ENCODE measurements at places on chromosomes 4 and X. TPM values are rescaled to one million over a fixed set of nuclear protein-coding genes. Genes with fewer than 3 reads are reported as not detected.

Gene SLC38A5
- total RNA-seq: 20.9 TPM

Gene MAGEA9B
- total RNA-seq: not detected

Gene TEX13B
- not detected for total RNA-seq

Gene DMRTC1B
- total RNA-seq: 0.44 TPM

Gene RGN
- total RNA-seq: 7.3 TPM

Gene ARHGAP24
- total RNA-seq: 92.2 TPM

Gene PGAM4
- not detected for total RNA-seq

Gene HSPA4L
- total RNA-seq: 3.1 TPM

Gene CSAG1
- not detected for total RNA-seq

Gene CYTL1
- 3.1 TPM for total RNA-seq

Gene DRD5
- not detected for total RNA-seq

- H3K27ac ChIP-seq: no peak overlapping the region
- H3K36me3 ChIP-seq: no peaks in the 10 kb centered on the region
- no peaks in the 10 kb centered on the region for H3K27me3 ChIP-seq
- no peaks in the 10 kb centered on the region for H3K4me1 ChIP-seq
These were observed 200.2 kb downstream of the HS3ST1 start for GRCh38 chr4:11228530-11228929.

DNA sequence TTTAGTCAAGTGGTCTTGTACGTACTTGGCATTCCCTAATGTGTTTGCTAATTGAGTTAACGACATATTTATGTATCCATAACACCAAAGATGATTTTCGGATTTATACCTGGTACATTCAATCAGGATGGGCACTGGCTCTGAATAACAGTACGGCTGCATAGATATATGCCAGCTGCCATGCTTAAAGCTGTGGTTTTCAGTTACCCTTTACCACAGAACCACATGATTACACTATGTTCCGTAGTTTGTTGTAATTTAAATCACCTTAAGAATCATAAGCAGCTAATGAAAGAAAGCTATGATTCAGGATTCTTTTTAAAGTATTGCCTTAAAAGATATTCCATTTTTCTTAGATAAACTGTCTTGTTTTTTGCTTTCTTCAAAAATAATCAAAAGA, 53.6 kb downstream of the FIP1L1 start:
- H3K4me3 ChIP-seq: no peak overlapping the region
- no peak for DNase-seq
- no peaks in the 10 kb centered on the region for H3K4me1 ChIP-seq
- no peak overlapping the region for H3K27ac ChIP-seq

DNA sequence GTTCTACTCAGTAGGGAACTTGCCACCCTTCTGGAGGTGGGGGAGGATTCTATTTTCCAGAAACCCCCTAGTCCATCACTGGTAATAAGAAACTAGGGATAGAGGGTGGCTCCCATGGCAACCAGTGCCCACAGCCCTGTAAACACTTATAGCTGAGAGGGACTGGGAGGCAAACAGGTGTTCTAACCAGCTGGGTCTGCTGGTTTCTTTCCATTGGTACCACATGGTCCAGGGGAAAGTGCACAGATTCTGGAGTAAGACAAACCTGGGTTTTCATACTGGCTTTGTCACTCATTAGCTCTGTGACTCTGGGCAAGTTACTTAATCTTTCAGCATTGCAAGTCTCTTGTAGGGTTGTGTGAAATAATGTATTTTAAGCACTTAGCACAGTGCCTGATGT, 26.9 kb downstream of the IGSF1 start:
- H3K27ac ChIP-seq: no peak overlapping the region
- no peaks in the 10 kb centered on the region for H3K27me3 ChIP-seq
- no peak for DNase-seq
- H3K4me3 ChIP-seq: no peak overlapping the region
- no peaks in the 10 kb centered on the region for H3K36me3 ChIP-seq

DNA sequence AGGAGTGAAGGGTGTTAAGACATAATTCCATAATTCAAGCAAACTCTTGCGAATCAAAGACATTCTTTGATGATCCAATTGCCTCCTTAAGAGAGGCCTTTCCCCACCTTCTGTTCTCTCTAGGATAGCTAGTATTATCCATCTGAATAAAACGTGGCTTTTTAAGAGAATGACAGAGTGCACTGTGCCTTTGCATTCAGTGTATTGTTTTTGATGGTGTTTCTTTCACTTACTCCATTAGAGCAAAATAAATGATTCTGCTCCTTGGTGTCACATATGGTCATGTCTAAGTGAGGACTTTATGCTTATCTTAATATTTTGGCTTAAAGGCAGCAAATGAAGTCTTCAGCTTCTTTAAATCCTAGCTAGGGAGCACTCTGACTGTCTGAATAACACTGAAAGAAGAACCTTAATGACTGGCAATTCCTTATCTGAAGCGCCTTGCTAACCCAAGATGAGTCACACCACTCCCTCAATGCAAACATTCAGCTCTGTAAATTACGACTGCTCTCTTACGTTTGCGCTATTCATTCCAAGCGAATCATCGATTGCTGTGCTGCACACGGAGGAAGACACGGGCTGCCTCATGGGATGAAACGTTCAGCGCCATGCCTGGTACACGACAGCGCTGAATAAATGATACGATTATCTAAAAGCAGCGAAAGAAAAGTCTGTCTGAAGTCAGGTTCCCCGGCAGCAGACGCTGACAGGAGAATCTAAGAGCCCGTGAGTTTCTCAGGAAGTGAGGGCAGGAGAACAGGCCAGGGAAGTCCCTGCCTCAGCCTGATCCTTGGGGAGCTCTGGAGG, 35.1 kb upstream of the GEMIN8 start:
- H3K4me1 ChIP-seq: no peaks in the 10 kb centered on the region
- H3K27me3 ChIP-seq: no peaks in the 10 kb centered on the region
- H3K27ac ChIP-seq: no peak overlapping the region
- DNase-seq: no peak
- no peak overlapping the region for H3K4me3 ChIP-seq

DNA sequence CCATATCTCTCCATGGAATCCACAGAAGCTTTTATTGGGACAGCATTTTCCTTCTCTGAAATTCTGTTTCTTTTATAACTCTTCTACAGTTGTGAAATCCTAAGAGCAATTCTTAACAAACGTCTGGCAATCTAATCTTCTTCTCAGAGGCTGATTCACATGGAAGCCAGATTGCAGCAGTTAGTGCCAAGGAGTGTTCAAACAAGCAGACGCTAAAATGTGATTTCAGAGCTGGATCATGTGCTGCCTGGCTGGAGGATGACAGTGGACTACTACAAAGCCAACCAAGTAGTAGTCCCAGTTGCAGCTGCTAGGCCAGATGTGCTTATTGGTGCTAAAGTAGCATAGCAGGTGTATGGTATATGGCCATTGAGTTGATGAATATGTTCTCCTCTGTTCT, 27.7 kb upstream of the GLRB start:
- H3K4me3 ChIP-seq: no peak overlapping the region
- H3K36me3 ChIP-seq: no peaks in the 10 kb centered on the region
- DNase-seq: no peak
- no peak overlapping the region for H3K27ac ChIP-seq
- H3K4me1 ChIP-seq: no peaks in the 10 kb centered on the region
- no peaks in the 10 kb centered on the region for H3K27me3 ChIP-seq

DNA sequence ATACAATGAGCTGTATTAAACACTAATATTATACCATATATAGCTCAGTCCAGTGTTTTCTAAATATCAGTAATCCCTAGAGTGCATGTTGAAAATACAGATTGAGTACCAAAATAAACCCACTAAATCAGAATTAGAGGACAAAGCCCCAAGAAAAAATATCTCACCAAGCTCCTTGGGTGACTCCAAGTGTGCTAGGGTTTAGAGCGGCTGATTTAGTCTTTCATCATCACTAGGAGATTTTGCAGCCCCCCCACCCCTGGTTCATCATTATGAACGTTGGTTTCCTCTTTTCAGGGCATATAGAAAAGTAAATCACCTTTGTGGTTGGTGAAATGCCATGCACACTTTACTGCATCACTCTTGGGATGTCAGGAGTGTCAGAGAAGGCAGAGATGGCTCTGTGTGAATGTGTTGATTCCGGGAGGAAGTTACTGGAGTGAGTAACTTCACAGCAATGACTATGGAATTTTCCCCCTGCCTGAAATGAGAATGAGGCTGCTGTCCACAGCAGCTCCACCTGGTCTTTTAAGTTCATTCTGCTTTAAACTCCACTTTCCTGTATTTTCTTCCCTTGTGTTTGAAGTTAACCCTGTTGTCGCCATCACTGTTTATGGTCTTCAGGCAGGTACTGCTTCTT, 25.2 kb upstream of the ANAPC4 start:
- H3K36me3 ChIP-seq: no peaks in the 10 kb centered on the region
- no peaks in the 10 kb centered on the region for H3K27me3 ChIP-seq
- no peak overlapping the region for H3K27ac ChIP-seq
- H3K4me3 ChIP-seq: no peak overlapping the region
- no peak for DNase-seq

DNA sequence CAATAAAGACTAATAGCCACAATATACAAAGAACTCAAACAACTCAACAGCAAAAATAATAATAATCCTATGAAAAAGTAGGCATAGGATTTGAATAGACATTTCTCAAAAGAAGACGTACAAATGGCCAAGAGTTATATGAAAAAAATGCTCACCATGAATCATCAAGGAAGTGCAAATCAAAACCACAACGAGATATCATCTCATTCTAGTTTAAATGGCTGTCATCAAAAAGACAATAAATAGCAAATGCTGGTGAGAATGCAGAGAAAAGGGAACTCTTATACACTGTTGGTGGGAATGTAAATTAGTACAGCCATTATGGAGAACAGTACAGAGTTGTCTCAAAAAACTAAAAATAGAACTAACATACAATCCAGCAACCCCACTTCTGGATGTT, 18.8 kb downstream of the TLR6 start:
- no peak for DNase-seq
- H3K27me3 ChIP-seq: no peaks in the 10 kb centered on the region

- no peaks in the 10 kb centered on the region for H3K4me1 ChIP-seq
- no peaks in the 10 kb centered on the region for H3K27me3 ChIP-seq
- H3K27ac ChIP-seq: no peak overlapping the region
- DNase-seq: no peak
These were observed 98.2 kb downstream of the HPRT1 start for GRCh38 chrX:134558133-134558532.

GRCh38 chrX:8748855-8749254, 16.9 kb upstream of the ANOS1 start:
- no peak for DNase-seq
- H3K27ac ChIP-seq: no peak overlapping the region
- no peak overlapping the region for H3K4me3 ChIP-seq
- no peaks in the 10 kb centered on the region for H3K27me3 ChIP-seq

DNA sequence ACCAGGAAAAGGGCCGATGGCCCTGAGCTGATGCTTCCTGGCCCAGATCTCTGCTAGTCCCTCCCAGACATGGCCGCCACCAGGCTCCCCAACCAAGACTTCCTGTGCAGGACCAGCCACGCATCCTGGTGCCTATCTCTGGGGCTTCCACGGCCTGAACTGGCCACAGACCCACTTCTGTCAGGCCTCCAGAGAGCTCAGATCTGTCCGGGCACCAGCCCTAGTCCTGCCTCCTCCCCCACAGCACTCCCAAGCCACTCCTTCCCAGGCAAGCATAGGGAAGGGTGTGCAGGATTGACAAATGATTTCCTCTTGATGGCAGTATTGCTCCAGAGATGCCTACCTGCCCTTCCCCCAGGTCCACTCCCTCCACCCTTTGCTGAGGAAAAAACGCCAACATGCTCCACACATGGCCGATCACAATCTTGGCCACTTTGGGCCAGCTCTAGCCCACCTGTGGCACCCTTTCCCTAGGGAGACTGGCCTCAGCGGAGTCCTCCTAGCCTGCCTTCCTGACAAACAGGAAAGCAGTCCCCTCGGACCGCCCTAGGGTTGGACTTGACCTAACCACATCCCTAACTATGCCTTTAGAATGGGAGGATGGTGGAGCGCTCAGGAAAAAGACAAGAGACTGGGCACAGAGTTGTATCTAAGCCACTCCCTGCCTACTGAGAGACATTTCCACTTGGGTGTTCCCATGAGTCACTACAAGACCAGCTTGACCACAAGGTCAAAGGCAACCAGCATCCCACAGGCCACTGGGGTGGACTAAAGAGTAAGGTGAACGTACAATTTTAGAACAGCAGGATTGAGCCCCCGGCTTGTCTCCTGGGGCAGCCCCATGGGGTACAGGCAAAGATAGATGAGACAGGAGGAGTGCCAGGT, 277.5 kb upstream of the AGTR2 start:
- H3K36me3 ChIP-seq: no peaks in the 10 kb centered on the region
- H3K4me3 ChIP-seq: no peak overlapping the region
- no peaks in the 10 kb centered on the region for H3K27me3 ChIP-seq

DNA sequence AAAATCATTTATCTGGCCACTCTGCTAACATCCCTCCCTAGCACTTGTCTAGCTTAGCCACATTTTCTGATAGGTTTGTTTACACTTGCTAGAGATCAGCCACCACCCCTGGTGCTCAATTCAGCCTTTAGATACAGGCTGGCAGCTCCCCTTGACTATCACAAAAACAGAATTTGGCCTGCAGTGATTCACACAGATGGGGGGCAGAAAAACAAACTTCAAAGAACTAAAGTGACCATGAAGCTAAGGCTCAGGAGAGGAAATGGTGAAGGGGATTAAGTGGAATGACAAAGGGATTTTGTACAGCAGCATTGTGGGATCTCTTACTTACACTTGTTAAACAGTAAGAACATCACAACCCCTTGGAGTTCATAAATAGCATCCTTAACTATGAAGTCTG, 1718.0 kb upstream of the PCDH7 start:
- no peak overlapping the region for H3K4me3 ChIP-seq
- no peaks in the 10 kb centered on the region for H3K36me3 ChIP-seq
- no peaks in the 10 kb centered on the region for H3K27me3 ChIP-seq
- no peak overlapping the region for H3K27ac ChIP-seq
- H3K4me1 ChIP-seq: no peaks in the 10 kb centered on the region

DNA sequence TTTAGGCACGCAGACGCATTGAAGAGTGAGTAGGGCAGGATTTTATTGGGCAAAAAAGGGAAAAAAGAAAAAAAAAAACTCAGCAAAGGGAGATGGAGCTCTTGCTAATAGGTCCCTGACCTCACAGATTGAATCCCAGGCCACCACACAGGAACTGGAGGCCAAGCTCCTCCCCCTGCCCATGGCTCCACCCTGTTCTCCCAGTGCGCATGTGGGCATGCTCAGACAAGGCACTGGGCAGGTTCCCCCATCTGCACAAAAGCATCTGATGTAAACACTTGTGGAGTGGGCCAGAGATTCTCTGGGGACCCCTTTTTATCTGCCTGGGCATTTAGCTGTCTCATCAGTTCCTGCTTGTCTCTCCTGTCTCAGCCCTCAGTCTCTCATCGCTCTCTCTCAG, 9.5 kb downstream of the FRMD7 start:
- no peak for DNase-seq
- no peak overlapping the region for H3K4me3 ChIP-seq
- no peaks in the 10 kb centered on the region for H3K4me1 ChIP-seq
- H3K27me3 ChIP-seq: no peaks in the 10 kb centered on the region
- no peaks in the 10 kb centered on the region for H3K36me3 ChIP-seq

- peak overlapping the region; percentile 75 for H3K27ac ChIP-seq
- H3K4me1 ChIP-seq: peaks cover 14% of the 10 kb centered on the region
- no peak overlapping the region for H3K4me3 ChIP-seq
- H3K27me3 ChIP-seq: no peaks in the 10 kb centered on the region
These were observed 162.1 kb downstream of the SMIM20 start for GRCh38 chr4:26076000-26076587.

DNA sequence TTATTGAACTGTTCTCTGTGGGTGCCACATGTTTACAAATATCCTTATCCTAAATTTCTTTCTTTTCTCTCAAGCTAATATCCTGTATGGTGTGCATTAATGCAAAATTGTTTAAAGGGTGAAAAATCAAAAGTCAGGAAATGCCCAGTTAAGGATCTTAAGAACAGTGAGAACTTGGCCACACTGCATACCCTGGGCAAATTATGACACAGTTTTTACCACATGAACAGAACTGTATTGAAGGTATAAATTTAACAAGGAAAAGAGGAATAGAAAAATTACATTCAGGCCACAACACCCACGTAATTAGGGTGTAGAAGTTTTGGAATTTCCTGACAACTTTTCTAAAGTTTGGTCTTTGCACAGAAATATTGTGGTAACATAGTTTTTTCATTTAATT, 94.4 kb upstream of the HCCS start:
- no peak overlapping the region for H3K4me3 ChIP-seq
- no peak for DNase-seq

Data from upper lobe of left lung (tissue), 6 donors.